GM12878 (cell line): ENCODE measurements at places on chromosomes 7 and 10. TPM values are rescaled to one million over a fixed set of nuclear protein-coding genes. Genes with fewer than 3 reads are reported as not detected.

DNA sequence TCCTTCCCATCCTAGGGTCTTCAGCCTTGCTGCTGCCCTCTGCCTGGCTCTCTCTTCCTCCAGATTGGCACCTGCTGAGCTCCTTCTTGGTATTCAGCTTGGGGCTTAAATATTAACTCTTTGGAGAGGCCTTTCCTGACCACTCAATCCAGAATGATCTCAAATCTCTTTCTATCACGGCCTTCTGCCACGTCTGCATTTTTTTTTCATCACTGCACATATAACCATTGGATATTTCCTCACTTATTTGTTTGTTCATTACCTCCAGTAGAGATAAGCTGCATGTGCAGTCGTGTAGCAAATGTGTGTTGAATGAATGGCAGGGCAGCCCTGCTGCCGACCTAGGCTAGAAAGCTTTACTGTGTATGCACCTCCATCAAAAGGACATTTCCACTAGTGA, 51.6 kb upstream of the MPP7 start:
- H3K27ac ChIP-seq, result no peak overlapping the region
- no peaks in the 10 kb centered on the region for H3K36me3 ChIP-seq
- no peaks in the 10 kb centered on the region for H3K4me1 ChIP-seq
- DNase-seq, result no peak

SEMA3C gene
- 0.06 and 0.20 TPM in 2 replicates for polyA plus RNA-seq

DNA sequence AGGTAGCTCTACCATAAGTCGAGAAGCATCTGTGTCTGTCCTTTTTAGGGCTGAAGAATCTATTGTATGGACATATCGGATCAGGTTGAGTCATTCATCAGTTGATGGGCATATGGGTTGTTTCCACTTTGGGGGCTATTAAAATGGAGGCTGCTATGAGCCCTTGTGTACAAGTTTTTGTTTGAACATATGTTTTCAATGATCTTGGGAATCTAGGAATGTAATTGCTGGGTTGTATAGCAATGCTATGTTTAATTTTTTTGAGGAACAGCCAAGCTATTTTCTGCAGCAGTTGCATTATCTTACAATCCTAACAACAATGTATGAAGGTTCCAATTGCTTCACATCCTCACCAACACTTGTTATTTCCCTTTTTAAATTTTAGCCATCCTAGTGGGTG, 46.4 kb upstream of the HABP2 start:
- no peaks in the 10 kb centered on the region for H3K36me3 ChIP-seq
- no peak for DNase-seq
- no peaks in the 10 kb centered on the region for H3K27me3 ChIP-seq
- H3K4me3 ChIP-seq, result no peak overlapping the region
- no peaks in the 10 kb centered on the region for H3K4me1 ChIP-seq

DNA sequence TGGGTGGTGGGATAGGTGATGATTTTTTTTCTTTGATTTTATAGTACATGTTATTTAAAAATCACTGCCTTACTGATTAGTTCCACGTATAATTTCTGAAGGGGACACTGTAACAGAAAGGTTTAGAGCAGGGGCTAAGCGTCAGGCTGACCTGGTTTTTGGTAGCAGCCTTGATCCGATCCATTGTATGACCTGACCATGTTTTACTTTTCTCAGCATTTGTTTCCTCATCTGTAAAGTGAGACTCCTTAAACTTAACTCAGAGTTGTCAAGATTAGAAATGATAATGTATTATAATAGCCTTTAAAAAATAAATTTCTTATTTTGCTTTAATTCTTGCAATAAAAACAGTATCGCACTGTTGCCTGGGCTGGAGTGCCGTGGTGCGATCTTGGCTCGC, 23.6 kb downstream of the INPP5F start:
- H3K27me3 ChIP-seq, result no peaks in the 10 kb centered on the region
- H3K36me3 ChIP-seq, result peaks cover 17% of the 10 kb centered on the region
- no peaks in the 10 kb centered on the region for H3K4me1 ChIP-seq

- DNase-seq, result no peak
- H3K27ac ChIP-seq, result no peak overlapping the region
- H3K36me3 ChIP-seq, result no peaks in the 10 kb centered on the region
- H3K4me1 ChIP-seq, result peaks cover 5% of the 10 kb centered on the region; the same call in 1 of the 2 replicates
- no peaks in the 10 kb centered on the region for H3K27me3 ChIP-seq
These were observed 127.5 kb downstream of the ABCA13 start for GRCh38 chr7:48298779-48299178.

- H3K4me1 ChIP-seq, result peaks cover under 1% of the 10 kb centered on the region; the same call in 1 of the 2 replicates
- no peaks in the 10 kb centered on the region; the same call in 1 of the 2 replicates for H3K27me3 ChIP-seq
- H3K4me3 ChIP-seq, result no peak overlapping the region
- no peaks in the 10 kb centered on the region for H3K36me3 ChIP-seq
- DNase-seq, result no peak
- H3K27ac ChIP-seq, result no peak overlapping the region
These were observed 157.3 kb downstream of the TMEM178B start for GRCh38 chr7:141231018-141231792.

GRCh38 chr10:86254081-86254480, 112.5 kb downstream of the GRID1 start:
- no peak for DNase-seq
- H3K4me3 ChIP-seq, result no peak overlapping the region
- no peaks in the 10 kb centered on the region for H3K4me1 ChIP-seq
- H3K27me3 ChIP-seq, result no peaks in the 10 kb centered on the region; the same call in 1 of the 2 replicates
- H3K36me3 ChIP-seq, result no peaks in the 10 kb centered on the region
